ENCODE measurements at places on chromosomes 4 and X.

- DNase-seq = no peak
These were observed 23.8 kb downstream of the DDIT4L start for GRCh38 chr4:100166297-100167039.

GRCh38 chr4:159267869-159268285 lies 165.0 kb downstream of the RAPGEF2 start:
- DNase-seq = no peak

DNA sequence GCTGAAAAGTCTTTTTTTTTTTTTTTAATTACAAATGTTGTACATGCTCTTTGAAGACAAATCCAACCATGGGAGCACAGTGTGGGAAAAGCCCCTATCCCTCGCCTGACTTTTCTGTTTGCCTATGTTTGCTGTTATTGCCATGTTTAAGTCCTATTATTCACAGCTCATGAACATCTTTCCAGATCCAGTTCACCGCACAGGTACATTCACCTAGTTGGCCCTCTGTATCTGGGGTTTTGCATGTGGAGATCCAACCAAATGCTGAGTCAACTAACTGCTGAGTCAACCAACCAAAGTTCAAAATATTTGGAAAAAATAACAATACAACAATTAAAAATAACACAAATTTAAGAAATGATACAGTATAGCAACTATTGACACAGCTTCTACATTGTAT lies 100.1 kb upstream of the CLNK start:
- DNase-seq = no peak

DNA sequence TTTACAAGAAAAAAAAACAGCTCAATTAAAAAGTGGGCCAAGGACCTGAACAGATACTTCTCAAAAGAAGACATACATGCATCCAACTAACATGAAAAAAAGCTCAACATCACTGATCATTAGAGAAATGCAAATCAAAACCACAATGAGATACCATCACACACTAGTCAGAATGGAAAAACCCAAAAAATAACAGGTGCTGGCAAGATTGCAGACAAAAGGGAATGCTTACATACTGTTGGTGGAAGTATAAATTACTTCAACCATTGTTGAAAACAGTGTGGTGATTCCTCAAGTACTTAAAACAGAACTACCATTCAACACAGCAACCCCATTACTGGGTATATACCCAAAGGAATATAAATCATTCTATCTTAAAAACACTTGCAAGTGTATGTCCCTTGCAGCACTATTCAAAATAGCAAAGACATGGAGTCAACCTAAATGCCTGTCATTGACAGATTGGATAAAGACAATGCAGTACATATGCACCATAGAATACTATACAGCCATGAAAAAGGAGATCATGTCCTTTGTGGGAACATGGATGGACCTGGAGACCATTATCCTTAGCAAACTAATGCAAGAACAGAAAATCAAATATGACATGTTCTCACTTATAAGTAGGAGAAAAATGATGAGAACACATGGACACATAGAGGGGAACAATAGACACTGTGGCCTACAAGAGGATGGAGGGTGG lies 97.6 kb downstream of the RAB28 start:
- no peak for DNase-seq

DNA sequence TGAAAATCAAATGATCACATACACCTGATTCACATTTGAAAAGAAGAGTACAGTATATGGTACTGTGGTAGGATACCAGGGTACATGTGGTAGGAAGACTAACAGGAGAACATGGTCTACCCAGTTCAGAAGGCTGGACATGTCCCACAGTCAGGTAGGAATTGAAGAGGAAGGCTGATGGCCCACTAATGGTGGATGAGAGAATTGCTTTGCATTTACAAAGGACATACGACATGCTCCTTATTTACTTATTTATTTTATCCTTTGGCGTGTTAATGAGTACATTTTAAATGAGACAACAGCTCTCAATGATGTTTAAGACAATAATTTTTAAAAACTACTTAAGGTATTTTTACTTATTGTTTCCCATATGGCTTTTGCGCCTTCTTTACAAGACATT lies 106.7 kb upstream of the BMP2K start:
- no peak for DNase-seq

GRCh38 chr4:77418333-77418732 lies 187.3 kb upstream of the CXCL13 start:
- DNase-seq = no peak

- DNase-seq = no peak
These were observed 375.6 kb upstream of the EPHA5 start for GRCh38 chr4:66045913-66046312.

Data from GM03348 (cell line).